Thymus (tissue), 14 donors: ENCODE measurements at places on chromosomes 6 and 20.

DNA sequence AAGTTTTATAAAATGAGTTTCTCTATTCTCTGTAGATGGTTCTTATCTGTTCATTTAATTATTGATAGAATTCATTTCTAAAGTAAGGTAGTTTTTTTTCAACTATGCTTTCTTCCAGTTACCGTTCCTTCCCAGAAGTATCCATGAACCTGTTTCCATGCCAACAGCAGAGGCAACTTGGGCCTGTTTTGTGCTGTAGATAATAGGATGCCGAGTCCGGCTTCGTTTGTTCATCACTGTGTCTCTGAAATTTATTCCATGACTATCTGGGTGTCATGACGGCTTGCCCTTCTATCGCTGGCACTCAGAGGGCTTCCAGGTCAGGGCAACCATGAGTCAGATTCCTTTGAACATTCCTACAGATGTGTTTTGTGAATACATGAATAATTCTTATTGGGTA lies 190.4 kb downstream of the SYNDIG1 start:
- no peak for DNase-seq

DNA sequence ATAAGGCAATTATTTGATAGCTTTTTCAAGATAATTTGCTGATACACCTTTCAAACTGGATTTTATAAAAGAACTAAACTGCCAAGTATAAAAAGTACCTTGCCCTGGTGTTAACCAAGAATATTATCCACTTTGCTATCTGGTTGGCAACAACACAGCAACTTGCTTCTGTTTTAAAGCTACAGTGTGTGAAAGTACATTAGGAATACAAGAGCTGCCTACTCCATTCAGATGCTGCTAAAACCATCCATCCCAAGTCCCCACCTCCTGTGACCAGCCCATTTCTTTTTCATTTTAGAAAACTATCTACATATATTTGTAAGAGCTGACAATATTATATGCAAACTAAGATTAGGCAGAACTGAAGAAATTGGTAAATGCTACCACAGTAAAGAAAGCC lies 12.8 kb downstream of the CLDN20 start:
- no peak for DNase-seq

DNA sequence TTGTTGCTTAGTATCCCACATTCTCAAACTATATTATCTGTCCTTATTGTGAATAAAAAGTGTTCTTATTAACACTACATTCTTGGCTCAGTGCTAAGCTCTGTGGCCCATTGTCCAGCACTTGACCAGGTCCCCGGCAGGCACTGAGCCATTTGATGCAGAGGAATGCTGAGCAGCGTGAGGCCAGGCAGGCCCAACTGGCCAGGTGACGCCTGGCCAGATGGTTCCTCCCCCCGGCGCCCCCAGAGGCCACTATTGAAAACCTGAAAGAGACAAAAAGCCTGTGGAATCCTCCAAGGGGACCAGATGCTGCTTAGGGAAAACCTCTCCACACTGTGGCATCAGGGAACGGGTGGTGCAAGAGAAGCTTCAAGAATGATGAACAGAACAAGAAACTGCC lies 597.5 kb upstream of the JAG1 start:
- no peak for DNase-seq

GRCh38 chr6:85866370-85866730 lies 223.7 kb upstream of the SYNCRIP start:
- DNase-seq, result no peak

GRCh38 chr6:34148631-34149451 lies 3.0 kb upstream of the GRM4 start:
- DNase-seq, result no peak

DNA sequence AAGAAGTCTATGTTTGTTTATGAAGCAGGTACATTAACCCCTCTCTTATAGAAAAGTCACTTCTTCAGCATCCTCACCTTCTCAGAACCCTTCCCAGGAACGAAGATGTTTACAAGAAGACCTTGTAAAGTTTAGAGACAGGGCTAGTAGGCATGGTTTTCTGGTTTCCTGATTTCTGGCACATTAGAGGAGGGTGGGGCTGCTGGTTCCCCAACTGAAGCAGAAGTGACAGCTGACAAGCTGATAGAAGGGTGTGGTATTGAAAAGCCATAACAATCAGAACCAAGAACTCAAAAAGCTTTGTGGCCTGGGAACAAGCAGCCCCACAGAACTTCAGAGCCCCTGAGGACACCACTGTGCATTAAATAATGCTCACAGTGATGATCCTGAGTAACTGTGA lies 91.2 kb downstream of the RTN4IP1 start:
- no peak for DNase-seq

GRCh38 chr6:150403458-150404246 lies 34.8 kb downstream of the IYD start:
- DNase-seq, result no peak

DNA sequence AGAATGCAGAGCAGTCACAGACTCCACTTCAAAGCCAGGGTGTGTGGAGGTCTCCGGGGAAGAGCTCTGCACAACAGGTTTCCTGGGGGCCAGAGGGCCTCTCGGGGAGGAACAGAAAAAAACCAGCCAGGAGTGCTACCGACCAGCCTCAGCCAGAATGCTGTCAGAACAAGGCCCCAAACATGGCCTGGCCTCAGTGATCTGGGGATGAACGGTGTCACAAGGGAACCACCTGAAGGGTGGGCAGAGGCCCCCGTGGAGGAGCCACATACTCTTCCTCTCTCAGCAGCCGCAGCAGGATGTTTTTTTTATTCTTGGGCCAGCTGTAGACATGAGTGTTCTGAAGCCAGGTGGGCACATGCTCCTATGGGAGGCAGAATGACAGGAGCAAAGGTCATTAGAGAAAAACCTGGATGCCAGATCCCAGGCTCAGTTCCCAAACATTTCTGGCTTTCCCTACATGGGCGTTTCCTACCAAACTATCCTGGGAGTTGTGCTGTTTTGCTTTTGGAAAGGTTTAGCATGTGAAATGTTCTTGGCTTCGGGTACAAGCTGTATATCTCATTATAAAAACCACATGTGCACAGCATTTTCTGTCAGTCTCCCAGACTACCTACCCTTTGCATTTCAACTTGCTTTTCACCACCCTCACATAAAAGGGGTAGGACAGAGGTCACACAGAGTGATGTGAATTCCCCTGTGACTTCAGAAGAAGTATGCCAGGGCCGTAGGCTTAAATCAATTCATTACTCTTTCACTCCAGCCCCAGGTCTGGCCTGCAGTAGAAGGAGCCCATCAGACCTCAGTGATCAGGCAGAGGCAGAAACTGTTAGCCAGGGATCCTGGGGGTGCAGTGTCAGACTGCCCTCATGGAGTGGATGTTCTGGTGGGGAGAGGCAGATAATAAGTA lies 46.2 kb downstream of the TRAF3IP2 start:
- DNase-seq, result no peak

DNA sequence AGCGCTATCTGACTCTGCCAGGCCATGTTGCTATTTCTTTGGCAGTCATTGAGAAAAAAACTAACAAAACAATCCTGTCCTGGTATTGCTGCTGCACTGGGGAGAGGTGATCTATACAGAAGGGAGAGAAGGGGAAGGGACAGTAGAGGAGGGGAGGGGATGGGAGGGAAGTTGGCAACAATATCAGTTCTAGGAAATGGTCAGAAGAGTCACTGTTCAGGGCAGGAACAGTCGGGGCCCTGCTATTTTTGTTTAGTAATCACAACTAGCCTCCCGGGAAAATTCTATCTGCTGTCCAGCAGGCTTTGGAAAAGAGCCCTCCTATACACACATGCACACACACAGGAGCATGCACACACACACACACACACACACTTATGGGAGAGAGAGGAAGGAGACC lies 142.3 kb upstream of the CARMIL1 start:
- DNase-seq, result no peak

DNA sequence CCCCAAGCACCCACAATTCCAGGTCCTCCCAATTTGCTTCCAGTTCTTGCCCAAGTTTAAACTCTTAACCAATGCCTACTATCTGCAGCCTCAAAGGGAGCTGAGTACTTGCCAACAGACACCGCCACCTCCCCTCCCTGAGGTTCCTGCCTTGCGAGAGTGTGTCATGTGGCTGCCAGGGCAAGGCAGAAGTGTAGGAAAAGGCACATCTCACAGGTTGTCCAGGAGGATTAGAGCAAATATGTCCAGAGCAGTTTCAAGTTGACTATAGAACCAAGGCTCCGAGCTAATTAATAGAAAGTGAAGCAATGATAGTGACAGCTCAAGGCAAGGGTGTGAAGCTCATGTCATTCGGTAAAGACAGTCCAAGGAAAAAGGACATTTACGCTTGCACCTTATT lies 127.8 kb downstream of the ATXN1 start:
- DNase-seq, result no peak

DNA sequence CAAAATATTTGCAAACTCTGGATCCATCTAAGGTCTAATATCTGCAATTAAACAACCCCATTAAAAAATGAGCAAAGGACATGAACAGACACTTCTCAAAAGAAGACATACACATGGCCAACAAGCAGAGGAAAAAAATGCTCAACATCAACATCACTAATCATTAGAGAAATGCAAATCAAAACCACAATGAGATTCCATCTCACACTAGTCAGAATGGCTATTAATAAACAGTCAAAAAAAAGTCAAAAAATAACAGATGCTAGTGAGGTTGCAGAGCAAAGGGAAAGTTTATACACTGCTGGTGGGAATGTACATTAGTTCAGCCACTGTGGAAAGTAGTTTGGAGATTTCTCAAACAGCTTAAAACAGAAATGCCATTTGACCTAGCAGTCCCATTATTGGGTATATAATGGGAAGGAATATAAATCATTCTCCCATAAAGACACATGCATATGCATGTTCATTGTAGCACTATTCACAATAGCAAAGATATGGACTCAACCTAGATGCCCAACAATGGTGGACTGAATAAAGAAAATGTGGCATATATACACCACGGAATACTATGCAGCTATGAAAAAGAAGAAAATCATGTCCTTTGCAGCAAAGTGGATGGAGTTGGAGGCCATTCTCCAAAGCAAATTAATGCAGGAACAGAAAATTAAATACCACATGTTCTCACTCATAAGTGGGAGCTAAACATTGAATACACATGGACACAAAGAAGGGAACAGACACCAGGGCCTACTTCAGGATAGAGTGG lies 9.1 kb downstream of the ZNFX1 start:
- DNase-seq, result no peak

GRCh38 chr6:5287966-5288297 lies 26.6 kb downstream of the FARS2 start:
- no peak for DNase-seq

GRCh38 chr6:89987830-89988229 lies 93.6 kb downstream of the GJA10 start:
- no peak for DNase-seq

GRCh38 chr6:128208078-128208477 lies 307.2 kb upstream of the THEMIS start:
- DNase-seq, result no peak

DNA sequence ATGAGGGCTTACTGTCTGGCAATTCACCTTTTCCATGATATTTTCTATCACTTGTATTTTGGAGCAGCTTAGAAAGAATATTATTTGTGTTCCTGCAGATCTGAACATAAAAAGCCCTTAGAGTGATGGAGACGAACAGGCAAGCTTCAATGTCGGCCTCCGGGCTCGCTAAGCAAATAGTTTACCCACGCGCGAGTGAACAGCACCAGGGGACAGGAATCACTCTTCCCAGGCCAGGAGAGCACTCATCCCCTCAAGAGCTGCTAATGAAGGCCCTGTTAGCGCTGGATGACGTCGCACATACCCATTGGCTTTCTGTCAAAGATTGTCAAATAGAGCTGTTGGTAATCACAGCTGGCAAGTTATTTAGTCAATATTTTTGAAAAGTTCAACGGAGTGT lies 395.7 kb downstream of the ZFAND3 start:
- DNase-seq, result no peak

DNA sequence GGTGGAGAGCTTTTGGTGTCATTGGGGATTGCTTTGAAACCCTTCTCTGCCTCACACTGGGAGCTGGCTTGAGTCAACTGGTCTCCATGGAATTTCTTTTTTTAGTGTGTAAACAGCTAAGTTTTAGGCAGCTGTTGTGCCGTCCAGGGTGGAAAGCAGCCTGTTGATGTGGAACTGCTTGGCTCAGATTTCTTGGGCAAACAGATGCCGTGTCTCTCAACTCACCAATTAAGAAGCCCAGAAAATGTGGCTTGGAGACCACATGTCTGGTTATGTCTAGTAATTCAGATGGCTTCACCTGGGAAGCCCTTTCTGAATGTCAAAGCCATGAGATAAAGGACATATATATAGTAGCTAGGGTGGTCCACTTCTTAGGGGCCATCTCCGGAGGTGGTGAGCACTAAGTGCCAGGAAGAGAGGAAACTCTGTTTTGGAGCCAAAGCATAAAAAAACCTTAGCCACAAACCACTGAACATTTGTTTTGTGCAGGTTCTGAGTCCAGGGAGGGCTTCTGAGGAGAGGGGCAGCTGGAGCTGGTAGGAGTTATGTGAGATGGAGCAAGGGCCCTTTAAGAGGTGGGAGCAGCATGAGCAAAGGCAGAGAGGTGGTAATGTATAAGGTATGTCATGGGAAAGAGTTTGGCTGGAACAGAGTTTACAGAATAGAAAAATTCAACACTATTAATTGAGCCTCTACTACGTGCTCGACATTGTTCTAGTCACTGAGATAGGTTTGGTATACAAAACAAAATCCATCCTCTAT lies 31.2 kb downstream of the SRSF3 start:
- DNase-seq, result no peak

GRCh38 chr6:74166849-74167248 lies 470.8 kb downstream of the CD109 start:
- no peak for DNase-seq
